ENCODE measurements at places on chromosomes 5 and 9.
A peak's percentile ranks its signal among the peaks of the same experiment; 100 is the strongest.

- peak; percentile 25 for DNase-seq
Measured at GRCh38 chr9:97983589-97984187, 547 bp downstream of the ANP32B start.

DNA sequence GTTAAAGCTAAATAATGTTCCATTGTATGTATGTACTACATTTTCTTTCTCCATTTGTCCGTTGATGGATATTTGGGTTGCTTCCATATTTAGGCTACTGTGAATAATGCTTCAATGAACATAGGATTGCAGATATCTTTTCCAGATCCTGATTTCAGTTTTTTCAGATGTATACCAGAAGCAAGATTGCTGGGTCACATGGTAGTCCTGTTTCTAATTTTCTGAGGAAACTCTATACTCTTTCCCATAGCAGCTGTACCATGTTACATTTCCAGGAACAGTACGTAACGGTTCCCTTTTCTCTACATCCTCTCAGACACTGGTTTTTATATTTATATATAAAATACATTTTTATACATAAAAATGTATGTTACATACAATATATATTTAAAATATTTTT is 121.8 kb downstream of the GCNT1 start:
- DNase-seq, result no peak

GRCh38 chr5:178673801-178674295 is 47.0 kb upstream of the CLK4 start:
- no peak for DNase-seq

DNA sequence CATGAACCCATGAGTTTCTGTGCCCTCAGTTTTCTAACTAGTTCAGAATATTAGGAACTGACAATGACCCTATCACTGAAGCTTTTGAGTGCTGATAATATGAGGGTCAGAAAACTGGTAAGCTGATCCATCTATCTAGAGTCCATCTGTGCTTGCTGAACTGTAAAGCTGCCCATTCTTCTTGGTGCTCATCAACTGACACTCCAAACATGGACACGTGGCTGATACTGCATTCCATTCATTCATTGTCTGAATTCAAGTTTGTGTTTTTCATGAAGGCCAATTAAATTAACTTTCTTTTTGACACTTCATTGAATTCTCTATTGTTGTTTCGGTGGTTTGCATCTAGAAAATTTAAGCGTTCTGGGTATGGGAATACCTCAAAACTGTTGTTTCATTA is 17.6 kb downstream of the NREP start:
- DNase-seq, result no peak

DNA sequence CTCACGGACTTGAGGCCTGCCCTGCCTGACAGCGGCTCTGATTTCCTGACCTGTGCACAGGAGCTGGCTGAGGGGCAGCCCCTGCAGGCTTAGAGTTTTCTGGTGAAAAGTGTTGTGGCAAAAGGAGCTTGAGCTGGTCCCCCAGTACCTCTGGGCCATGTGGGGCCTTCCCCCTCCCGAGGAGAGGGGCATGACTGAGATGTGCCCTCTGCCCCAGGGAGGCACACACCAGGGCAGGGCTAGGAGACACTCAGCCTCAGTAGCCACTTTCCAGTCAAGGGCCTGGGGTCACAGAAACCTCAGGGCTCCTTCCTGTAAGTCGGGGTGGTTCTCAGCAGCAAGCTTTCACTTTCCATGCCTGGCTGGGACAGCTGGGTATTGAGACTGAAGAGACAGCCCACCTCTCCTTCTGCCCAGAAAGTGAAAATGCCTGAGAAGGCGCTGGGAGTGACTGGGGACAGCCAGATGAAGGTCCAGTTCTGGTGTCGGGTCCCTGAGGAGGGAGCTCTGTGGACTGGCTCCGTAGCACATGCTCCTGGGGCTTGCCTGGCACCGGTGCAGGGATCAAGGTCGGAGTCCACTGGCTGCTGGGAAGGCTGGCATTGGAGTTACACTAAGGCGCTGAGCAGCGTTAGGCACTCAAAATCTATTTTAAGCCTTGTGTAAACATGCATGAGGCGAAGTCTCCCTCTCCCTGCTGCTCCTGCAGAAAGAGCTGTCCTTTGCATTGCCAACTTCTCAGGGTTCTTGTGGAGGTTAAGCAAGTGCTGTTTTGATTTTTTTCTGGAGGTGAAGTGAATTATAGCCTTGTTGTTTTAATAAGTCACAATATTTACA is 394.9 kb downstream of the GADD45G start:
- peak; percentile 49 for DNase-seq

Measured in amniotic epithelial cell (primary cell).